ENCODE measurements at places on chromosomes 3 and 15.

- no peak for DNase-seq
These were observed 158.8 kb downstream of the SLCO3A1 start for GRCh38 chr15:92012368-92012629.

DNA sequence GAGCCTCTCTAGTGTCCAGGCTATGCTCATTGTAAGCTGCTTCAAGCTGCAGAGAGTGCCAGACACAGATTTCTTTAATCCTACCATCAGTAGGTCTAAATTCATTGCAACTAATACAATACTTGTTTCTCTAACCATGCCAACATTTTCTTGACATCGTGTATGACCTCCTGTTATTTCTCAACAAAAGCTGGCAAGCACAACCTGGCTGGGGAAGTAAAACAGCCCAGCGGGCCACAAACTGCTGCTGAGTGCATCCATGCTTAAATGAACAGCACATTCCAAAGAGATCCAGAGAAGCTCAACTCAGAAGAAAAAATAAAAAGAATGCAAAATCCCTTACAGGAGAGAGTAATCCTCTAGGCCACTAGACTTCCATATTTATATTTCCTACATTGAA, 36.5 kb downstream of the GMNC start:
- DNase-seq, result no peak

DNA sequence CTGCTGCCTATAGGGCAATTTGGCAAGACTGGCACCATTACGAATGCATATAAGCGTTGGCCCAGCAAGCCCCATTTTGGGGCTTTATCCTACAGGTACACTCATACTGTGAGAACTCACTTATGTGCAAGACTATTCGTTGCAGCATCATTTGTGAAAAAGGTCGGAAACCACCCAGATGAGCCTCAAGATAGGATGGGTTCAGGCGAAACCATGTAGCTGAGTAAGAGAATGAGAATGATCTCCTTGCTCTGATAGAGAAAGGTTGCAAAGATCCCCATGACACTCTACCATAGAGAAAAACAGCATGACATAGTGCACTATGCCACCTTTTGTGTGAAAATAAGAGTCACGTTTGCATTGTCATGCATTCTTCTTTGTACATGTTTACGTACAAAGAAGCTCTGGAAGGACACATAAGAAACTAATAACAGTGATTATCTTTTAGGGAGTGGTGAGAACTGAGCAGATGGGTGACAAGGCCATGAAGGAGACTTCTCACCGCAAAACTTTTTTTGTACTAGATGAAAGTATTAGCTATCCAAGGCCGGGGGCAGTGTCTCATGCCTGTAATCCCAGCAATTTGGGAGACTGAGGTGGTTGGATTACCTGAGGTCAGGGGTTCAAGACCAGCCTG, 50.0 kb downstream of the RHCG start:
- no peak for DNase-seq

DNA sequence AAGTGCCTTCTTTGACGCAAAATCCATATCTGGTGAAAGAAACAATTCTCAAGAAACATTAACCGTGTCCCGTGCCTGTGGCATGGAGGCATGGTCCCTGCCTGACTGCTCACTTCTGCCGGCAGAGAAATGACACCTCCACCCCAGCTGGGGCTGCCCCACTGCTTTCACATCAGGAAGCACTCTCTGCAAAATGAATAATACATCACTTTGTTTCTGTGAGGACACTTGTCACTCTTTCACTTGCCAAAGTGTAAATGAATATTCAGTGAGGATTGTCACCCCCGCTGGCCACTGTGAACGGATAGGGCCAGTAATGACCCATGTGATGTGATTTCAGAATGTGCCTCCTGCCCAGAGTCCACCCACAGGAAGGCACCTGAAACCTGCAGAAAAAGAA, 31.1 kb upstream of the SLC24A5 start:
- no peak for DNase-seq

GRCh38 chr3:146187334-146187950, 26.5 kb upstream of the PLOD2 start:
- DNase-seq, result no peak

DNA sequence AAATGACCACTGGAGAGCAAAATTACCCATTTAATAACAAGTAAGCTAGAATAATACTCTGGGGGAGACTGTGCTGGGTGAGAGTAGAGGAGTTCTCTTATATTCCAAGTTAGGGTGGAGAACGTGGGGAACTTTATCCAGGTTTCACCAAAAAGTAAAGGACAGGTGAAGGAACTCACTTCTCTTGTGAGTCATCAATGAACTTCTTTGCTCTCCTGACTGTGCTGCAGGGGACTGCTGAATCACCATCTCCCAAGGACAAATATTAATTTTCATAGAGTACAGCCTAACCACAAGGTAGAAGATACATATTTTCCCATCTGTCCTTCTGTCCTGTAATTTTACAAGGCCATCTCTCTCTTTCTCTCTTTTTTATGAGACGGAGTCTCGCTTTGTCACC, 8.3 kb upstream of the PDCD6IP start:
- DNase-seq, result no peak
